NCI-H187 (cell line): ENCODE measurements at places on chromosomes 6 and 20.

GRCh38 chr20:60667641-60668040, 584.4 kb upstream of the CDH4 start:
- DNase-seq = no peak

DNA sequence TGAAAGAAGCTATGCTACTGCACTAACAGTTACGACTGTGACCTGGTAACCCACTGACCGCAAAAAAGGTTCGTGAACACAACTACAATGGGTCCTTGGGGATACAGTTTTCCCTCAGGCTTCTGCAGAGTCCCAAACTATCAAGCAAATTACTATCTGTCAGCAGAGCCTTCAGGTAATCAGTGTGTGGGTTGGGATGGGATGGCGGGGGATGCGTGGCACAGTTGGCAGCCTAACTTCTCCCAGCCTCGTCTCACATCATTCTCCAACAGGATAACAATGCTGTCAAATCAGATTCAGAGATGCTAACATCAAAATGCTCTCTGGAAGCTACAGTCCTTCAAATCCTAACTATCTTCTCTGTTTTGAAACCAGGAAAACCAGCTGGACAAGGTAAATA, 102.3 kb downstream of the EPM2A start:
- DNase-seq = no peak

DNA sequence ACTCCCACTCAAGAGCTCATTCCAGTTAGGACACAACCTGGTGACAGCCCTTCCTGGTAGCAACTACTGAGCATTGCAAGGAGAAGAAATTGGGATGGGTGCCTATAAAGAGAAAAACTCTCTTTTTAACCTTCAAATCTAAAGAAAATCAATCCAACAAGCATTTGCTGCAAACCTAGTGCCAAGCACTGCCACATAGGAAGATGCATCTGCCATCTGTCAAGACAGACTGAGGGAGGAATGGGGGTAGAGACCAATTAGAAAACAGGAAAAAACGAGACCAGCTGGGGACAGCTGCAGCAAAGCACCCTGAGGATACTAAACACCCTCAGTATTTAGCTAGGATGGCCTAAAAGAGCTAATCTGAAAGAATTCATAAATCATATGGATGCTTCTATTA, 27.9 kb downstream of the HLA-DMB start:
- no peak for DNase-seq

- no peak for DNase-seq
Measured at GRCh38 chr6:137816133-137816579, 50.9 kb upstream of the TNFAIP3 start.

- no peak for DNase-seq
Measured at GRCh38 chr6:29994826-29995225, 52.5 kb downstream of the HLA-A start.

DNA sequence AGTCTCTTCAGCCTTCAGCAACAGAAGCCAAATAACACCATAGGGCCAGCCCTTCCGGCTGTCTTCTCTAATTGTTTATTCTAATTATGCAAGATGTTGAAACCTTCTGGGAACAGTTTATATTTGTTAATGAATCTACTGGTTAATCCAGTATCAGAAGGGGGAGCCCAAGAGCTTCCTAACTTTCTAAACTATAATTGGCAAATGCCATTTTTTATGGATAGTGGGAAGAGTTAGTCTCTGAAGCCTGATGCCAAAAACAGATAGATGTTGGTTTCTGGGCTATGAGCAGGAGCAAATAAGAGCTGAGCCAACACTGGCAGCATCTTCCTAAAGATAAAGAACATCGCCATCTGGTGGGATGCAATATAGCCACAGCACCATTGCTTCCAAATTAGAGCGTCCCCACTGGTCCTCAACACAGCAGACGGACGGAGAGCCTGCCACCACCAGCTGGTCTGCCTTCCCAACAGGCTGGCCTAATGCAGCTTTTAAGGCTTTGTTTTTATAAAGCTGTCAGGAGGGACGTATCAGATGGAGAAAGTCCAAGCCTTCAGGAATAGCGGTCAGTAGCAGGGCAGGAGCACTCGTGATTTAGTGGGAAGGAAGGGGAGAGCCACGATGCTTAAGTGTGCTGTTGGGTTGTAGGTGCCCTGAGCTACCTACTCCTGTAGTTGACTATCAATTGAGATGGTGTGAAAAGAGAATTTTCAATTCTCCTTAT, 118.8 kb downstream of the RALGAPA2 start:
- no peak for DNase-seq

DNA sequence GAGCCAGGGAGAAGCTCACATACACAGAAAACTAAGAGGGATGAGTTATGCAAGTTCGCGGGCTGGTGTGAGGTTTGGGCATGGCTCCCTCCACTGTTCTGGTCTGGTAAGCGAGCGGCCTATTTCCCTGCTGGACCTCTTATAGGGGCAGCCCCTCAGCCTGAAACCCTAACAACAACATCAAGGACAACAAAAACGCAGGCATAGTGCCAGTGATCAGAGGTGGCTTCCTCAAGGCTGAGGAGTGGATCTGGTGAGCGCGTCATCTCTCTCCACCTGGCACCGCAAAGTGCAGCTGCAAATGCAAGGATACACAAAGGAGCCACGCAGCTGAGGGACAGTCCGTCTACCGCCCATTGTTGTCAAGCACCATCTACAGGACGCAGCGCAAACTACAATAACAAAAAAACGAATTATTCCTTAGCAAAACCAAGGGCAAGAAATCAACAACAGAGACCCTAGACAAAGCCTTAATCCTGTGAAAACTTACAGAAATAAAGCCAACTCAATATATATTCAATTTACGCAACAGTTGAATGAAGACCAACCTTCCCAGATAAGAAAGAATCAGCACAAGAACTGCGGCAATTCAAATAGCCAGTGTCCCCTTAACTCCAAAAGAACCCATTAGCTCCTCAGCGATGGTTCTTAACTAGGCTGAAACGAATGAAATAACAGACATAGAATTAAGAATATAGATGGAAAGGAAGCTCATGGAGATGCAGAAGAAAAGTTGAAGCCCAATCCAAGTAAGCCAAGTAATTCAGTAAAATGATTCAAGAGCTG, 9.2 kb upstream of the DEFB110 start:
- peak; percentile 7 for DNase-seq

DNA sequence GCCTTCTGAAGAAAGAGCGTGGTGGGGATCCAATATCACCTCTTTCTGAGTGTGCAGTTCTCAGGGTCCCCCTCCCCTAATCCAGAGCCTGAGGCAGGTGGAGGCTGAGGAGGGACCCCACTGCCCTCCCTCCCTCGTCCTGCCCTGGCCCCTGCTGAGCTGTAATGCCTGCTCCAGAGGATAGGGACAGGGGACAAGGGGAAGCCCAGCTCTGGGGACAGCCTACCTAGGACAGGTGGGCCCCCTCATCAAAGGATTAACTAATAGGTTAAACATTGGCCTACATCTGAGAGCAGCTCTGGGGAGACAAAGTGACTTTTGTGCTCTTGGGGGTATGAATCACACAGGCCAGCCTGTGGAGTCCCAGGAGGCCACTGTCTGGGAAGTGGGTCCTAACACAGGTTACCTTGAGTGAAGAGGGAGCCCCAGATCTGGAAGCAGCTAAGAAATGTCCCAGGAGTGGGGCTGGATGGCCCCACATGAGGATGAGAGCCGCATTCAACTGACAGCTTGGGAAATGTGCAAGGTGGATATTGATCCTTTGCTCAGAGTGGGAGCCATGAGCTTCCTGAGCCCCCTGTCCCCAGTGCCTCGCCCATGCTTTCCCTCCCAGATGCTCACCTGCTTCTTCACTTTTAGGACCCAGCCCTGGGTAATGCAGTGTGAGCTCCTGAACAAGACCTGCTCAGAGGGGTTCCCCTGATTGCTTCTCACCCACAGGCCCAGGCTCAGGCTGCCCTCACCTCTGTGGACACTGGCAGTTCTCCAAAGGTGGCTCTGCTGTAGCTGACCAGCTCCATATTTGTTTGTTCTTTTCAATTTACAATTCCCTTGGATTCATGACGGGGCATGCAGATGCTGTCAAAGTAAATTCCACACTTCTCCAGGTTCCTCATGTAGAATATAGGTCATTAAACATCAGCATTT, 17.8 kb upstream of the CST9L start:
- no peak for DNase-seq
